Stimulated activated CD4-positive, alpha-beta T cell treated with anti-CD3 and anti-CD28 coated beads, TNF-alpha, amount 100 ng/mL, for 4 hours (primary cell): ENCODE measurements at places on chromosomes 13 and 19.

- DNase-seq = no peak
These were observed 4.7 kb downstream of the PPP1R13L start for GRCh38 chr19:45400192-45400591.

DNA sequence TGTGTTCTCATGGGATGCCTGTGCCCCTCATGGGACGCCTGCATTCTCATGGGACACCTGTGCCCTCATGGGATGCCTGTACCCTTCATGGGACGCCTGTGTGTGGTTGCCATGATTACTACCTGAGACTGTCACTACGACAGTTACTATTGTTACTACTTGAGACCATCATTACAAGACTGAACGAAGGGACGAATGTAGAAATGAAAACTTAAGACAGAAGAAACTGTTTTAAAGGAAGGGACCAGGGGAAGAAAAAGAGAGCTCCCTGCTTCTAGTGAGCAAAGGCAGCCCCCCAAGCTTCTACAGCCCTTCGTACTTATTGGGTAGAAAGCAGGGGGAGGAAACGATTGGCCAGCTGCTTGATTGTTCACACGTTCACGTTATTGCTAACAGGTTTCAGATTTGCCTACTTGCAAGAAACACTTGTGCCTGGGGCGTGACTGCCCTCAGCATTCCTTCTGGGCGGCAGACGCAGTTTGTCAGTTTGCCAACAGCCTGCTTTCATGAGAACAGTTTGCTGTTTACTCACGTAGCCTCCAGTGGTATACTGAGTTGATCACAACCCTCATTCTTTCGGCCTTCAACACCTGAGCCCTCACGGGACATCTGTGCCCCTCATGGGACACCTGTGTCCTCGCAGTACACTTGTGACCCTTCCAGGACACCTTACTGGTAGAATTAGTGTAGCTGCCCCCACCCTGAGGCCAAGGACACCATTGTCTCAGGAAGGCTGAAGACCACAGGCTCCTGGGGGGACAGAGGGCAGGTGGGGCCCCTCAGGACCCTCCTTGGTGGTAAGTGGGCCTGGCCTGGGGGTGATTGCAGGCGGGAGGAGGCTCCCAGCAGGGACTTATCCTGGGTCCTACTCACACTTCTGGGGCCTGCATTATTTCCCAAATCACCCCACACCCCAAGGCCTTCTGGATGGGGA, 2.5 kb upstream of the S1PR4 start:
- DNase-seq = no peak

- DNase-seq = no peak
These were observed 197.1 kb downstream of the ITGBL1 start for GRCh38 chr13:101649488-101650126.

DNA sequence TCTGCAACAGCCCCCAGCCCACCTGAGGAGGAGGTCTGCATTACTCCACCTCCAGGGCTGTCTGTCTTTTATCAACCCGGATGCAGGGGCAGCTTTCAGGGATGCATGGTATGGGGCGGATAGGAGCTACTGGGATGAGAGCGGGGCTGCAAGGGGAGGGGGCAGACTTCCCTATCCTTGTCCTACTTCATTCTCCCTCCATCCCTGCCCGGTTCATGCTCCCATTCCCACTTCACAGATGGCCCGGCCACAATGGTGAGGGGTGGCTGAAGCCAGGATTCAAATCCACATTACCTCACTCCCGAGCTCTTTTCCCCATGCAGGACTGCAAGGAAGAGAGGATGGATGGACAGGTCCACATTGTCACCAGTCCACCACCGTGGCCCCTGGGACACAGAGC, 40.5 kb upstream of the VSTM2B start:
- DNase-seq = no peak

DNA sequence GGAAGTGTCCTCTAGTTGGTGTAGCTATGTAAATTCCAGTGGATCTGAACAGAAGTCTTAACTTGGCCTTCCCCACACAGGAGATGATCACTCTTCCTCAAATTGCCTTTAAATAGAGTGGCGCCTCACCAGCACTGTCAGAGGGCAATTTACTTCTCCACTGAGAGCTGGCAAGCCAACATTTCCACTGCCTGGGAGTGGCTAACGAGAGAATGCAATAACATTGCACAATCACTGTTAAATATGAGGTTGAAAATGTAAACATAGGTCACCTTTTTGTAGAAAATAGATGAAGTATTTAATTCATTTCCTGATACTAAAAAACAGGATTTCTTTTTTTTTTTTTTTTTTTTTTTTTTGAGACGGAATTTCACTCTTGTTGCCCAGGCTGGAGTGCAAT, 55.4 kb upstream of the UBL3 start:
- no peak for DNase-seq

DNA sequence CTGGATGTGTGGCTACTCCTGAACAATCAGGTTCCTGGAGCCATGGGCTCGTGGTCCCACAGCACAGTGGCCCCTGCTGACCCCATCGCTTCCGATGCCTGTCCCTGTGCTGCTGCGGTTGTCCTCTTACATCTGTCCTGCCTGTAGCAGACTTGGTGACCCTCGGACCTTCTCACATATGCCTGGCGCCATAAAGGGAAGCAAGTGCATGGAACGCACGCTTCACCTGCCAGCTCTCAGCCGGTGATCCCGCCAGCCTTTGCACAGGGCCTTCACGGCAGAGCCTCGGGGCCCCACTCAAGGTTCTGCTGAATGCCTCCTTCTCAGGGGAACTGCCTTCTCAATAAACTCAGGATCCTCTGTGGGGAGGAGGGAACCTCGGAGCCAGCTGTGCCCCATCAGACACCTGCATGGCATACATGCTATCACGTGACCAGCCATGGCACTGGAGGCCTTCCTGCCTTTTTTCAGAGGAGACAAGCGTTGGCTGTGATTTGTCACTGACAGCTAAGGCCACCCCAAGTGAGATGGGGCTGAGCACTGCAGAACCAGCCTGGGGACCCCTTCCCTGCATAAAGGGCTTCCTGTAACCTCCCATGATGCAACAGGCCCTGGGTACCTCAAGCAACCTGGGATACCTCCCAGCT, 24.3 kb downstream of the PEPD start:
- DNase-seq = no peak

DNA sequence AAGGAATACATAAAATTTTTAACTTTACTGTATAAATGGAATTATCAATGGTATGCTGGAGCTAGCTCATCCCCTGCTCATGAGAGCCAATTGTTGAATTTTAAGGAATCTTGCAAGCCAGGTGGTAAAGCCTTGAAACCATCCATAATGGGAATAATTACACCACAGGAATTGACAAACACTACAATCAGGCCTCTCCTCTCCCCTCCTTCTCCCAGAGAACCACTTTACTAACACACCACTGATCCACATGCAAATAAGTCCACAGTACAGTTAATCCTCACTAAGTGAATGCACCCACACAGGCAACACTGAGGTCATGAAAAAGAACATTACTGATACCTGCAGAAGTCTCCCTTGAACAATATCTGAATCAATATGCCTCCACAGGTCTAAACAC, 140.5 kb downstream of the KLF12 start:
- DNase-seq = no peak
